ENCODE measurements at places on chromosomes 7 and 10.

DNA sequence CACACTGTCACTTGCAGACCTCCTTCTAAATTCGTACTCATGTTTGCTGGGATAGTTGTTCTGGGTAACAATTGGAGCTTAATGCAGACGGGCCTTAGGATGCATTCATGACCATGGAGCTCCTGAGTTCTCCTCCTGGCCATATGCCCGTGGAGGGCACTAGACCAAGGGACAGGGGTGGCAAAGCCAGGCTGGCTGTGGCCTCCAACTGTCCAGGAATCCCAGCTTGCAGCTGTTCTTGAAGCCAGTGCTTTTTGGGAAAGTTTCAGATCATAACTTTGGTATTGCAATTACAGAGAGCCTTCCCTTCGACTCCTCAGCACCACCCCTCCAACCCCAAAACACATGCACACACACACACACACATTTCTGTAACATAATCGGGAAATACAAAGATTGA lies 30.6 kb downstream of the ANTXRL start:
- DNase-seq = peak; percentile 18

GRCh38 chr7:29565982-29566746 lies 2.5 kb downstream of the PRR15 start:
- peak; percentile 69 for DNase-seq

DNA sequence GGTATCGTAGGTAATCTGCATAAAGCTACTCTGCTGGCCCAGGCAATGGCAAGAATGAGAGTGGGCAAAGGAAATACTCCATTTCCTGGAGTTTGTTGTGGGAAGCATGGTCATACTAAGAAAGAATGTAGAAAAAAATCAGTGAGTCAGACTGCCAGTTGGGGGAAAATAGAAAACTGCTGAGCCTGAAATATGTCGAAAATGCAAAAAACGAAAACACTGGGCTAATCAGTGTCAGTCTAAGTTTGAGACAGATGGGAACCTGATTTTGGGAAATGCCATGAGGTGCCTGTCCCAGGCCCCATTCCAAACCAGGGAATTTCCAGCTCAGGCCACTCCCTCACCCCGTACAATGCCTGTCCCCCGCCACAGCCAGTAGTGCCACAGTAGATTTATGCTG lies 150.0 kb downstream of the ZNF33B start:
- no peak for DNase-seq

DNA sequence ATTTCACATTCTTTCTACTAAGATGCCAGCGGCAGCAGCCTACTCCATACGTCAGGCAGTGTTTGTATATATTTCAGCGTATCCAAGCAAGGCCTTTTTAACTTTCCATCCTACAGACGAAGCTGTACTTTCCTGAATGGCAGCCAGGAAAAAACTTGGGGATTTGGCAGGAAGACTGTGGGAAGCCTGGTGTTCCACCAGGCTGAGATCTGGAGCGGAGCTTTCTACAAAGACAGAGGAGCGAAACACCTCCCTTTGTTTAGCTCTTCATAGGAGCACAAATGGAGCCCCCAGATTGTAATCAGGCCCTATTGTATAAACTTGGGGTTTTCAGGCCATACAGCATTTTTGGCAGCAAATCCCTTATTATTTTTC lies 143.8 kb downstream of the TES start:
- DNase-seq = peak; percentile 89

- no peak for DNase-seq
Observed at GRCh38 chr10:44911081-44911540, at the start of gene TMEM72. Gene TMEM72, plus strand, starts transcription at chr10:44911337. Its CDS starts 176 bp downstream, at chr10:44911513.

DNA sequence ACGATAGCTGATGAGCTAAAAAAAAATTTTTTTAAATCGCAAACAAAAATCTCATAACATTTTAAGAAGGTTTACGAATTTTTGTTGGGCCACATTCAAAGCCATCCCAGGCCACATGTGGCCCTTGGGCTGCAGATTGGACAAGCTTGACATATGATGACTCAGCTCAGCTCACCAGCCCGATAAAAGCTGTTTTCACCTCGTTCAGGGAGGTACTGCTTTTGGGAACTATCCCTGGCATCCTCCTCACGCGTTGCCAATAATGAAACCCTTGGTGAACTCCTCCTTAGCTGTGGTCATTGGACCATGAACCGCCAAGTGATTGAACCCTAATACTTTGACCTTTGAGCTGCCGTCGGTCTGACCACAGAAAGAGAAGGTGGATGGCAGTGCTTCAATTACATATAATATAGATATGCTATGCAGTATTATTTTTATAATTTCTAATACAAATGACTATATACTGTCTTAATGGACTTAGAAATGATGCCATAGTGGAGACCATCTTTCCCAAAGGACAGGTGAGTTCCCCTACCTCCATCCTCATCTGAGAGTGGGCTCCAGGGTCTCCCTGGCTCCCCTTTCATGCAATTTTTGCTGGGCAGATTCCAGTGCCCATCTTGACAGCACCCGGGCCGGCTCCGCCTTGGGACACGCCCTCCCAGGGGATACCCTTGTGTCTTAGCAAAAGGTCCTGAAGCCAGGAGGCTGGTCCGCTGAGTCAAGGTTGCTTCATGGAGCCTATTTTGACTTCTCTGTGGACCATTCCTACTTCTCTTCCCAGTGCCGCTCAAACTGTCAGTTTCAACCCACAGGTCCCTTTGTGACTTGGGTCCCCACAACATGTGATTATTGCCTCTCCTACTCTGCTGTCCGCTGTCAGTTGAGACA lies 707.2 kb downstream of the PARD3 start:
- no peak for DNase-seq

GRCh38 chr7:128052404-128052803 lies 21.2 kb upstream of the LRRC4 start:
- no peak for DNase-seq

DNA sequence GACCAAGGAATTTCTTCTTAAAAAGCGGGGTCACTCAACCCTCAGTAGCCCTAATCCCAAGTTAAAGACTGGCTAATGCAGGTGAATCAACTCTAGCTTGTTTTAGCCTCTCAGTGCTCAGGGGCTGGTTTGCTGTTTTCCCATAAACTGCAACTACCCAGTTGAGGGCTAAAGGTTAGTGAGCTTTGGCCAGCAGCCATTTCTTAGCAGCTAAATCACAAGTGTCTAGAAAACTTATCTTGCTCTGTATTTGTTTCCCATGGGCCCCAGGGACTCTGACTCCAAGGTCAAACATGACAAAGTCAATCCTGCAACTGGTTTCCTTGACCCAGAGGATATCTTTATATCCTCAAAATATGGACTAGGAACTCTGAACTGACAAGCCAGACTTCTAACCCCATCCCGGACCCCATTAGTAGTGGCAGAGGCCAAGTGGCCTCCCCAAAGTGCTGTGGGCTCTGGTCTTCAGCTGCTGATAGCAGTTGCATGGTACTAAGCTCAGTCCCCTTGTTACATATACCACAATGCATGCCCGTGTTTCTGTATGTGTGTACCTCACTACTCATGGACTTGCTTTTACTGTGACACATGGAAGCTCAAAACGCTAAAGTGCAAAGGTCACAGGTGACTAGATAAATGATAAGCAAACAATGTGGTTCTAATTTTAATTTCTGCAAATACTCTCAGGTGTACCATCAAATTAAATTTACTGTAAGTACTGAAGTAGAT lies 793.0 kb upstream of the IGFBP3 start:
- DNase-seq = no peak

DNA sequence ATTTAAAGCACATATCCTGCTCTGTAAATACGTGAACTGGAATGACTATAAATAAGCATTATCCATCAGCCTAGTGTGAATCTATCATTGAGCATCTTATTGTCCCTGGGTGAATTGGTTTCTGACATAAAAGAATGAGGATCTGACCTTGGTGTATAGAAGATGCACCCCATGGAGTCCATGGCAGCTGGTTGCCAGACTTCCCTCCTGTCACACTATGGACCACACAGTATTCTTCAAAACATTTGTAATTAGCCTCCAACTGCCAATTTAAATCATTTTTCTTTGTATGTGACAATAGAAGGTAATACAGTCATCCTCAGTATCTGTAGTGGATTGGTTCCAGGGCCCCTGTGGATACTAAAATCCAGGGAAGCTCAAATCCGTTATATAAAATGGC lies 238.1 kb upstream of the ZWINT start:
- no peak for DNase-seq

GRCh38 chr7:6232116-6232515 lies 40.3 kb downstream of the CYTH3 start:
- no peak for DNase-seq

DNA sequence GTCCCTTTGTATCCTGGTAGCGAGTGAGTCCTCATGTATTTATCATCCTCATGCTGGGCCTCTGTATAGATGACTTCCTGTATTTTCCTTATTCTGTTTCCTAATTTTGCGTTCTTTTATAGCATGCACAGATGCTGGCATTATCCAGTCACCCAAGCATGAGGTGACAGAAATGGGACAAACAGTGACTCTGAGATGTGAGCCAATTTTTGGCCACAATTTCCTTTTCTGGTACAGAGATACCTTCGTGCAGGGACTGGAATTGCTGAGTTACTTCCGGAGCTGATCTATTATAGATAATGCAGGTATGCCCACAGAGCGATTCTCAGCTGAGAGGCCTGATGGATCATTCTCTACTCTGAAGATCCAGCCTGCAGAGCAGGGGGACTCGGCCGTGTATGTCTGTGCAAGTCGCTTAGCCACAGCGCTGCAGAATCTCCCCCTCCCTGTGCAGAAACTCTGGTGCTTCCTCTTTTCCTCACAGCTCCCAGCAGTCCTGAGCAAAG lies 183.1 kb upstream of the PRSS58 start:
- no peak for DNase-seq

DNA sequence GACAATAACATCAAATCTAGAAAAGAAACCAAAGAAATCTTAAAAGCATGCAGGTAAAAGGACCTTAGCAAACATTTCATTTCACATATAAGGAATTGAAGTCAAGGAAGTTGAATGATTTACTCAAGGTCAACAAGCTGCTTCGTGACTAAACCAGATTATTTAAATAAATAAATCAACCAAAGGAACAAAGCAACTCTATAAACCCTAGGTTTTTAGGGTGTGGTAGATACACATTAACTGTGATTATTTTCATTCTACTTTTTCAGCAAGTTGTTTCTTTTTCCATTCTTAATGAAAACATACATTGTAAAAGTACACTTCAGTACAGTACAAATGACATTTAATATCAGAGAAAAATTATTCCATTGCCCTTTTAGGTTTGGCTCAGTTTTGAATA lies 382.0 kb upstream of the STEAP1 start:
- no peak for DNase-seq

DNA sequence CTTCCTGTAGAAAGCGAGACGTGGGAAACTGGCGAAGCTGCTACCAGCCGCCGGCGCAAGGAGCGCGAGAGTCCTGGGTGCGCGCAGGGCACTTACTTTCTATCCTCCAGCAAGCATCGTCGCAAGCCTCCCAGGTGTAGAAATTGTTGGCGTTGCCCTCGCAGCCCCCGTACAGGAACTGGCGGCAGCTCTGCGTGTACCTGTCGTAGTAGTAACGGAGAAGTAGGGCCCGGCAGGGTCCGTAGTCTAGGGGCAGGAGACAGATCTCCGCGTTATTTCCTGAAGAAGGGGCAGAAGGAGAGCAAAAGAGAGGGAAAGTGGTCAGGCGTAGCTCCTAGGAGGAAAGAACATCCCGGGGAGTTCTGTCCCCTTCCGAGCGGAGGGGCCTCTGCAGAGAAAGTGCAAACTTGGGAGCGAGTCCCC lies 501 bp downstream of the TFPI2 start:
- peak; percentile 66 for DNase-seq

DNA sequence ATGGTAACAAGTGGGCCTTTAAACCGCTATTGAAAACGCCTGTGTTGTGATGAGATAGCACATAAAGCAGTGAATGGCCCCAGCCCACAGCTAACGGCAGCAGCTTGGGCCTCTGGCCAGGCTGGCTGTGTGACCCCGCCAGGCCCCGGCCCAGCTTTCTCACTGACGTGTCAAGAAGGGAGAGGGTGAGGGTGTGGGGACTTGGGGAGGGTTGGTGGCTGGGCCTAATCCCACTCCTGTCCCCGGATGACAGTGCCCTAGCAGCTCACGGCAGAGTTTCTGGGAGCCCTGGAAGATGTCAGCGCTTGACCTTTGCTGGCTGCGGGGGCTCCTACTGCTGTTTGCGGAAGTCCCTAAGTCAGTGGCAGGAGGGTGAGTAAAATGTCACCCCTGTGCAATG lies 88.9 kb upstream of the SHH start:
- DNase-seq = no peak

DNA sequence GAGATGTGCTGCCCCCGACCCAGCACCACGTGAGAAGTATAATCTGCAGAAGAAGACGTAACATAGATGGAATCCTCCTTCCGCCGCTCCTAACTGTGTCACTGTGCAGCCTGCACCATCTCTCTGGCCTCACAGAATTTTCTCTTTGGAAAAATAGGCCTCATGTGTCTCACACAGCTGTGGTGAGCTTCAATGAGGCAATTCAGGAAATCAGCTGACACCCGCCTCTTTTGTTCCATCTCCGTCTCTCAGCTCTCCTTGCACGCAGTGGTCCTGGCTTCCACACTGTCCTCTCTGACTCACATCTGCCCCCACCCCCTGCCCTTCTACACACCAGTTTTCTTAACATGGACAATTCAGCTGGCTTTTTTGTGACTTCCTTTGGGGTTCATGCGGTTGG lies 7.2 kb downstream of the C10orf90 start:
- peak; percentile 75 for DNase-seq

DNA sequence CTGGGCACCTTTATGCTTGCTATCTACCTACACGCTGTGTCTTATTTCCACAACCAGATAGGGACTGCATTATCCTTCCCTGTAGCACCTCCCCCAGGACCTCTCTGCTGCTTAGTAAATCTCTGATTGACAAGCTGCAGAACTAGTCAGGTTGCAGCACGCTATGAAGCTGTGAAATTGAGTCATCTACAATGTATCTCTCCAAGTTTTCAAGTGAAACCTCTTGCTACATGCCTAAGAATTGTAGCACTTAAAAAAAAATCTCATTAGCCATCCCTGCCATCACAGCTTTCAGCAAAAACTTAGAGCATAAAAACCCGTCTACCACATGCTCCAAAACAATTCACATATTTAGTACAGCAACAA lies 69.7 kb upstream of the FGFR2 start:
- no peak for DNase-seq

- DNase-seq = no peak
Observed at GRCh38 chr10:102396317-102396650, 779 bp downstream of the NFKB2 start.

GRCh38 chr7:93054975-93055374 lies 62.8 kb downstream of the SAMD9 start:
- no peak for DNase-seq

- DNase-seq = no peak
Observed at GRCh38 chr7:110095372-110096052, 995.4 kb upstream of the LRRN3 start.

- DNase-seq = peak; percentile 67
Observed at GRCh38 chr10:63798599-63799498, 277.6 kb downstream of the REEP3 start.
